ENCODE measurements at places on chromosomes 7 and 10. TPM values are rescaled to one million over a fixed set of nuclear protein-coding genes. Genes with fewer than 3 reads are reported as not detected.

DNA sequence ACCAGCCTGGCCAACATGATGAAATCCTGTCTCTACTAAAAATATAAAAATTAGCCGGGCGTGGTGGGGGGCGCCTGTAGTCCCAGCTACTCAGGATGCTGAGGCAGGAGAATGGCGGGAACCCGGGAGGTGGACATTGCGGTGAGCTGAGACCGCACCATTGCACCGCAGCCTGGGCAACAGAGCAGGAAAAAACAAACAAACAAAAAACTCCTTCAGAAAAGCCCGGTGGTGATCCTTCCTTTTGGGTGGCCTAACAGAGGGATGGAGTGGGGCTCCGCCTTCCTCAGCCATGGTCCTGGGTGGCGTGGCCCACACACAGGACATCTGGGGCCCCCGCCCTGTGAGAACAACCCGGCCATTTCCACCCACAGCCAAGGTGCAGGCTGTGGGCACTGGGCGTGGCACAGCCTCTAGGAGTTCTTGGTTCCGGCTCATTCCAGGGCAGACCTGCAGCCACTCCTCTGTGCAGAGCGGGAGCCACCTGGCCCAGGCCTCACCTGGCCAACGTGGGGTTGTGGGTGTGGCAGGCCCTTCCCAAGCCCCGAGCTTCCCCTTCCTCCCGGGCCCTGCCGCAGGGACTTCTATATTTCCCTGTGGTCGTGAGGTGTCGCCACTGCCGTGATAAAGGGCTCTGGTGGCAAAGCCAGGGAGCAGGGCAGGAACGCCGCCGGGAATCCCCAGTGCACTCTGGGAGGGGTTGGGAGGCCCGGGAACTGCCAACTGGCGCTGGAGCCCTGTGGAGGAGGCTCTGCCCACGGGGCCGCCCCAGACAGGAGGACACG is 37.6 kb downstream of the GET4 start:
- peaks cover 43% of the 10 kb centered on the region for H3K4me1 ChIP-seq
- peaks cover 80% of the 10 kb centered on the region for H3K36me3 ChIP-seq
- no peaks in the 10 kb centered on the region for H3K27me3 ChIP-seq
- peak overlapping the region; percentile 27 for H3K27ac ChIP-seq
- H3K4me3 ChIP-seq: peak overlapping the region; percentile 28

DNA sequence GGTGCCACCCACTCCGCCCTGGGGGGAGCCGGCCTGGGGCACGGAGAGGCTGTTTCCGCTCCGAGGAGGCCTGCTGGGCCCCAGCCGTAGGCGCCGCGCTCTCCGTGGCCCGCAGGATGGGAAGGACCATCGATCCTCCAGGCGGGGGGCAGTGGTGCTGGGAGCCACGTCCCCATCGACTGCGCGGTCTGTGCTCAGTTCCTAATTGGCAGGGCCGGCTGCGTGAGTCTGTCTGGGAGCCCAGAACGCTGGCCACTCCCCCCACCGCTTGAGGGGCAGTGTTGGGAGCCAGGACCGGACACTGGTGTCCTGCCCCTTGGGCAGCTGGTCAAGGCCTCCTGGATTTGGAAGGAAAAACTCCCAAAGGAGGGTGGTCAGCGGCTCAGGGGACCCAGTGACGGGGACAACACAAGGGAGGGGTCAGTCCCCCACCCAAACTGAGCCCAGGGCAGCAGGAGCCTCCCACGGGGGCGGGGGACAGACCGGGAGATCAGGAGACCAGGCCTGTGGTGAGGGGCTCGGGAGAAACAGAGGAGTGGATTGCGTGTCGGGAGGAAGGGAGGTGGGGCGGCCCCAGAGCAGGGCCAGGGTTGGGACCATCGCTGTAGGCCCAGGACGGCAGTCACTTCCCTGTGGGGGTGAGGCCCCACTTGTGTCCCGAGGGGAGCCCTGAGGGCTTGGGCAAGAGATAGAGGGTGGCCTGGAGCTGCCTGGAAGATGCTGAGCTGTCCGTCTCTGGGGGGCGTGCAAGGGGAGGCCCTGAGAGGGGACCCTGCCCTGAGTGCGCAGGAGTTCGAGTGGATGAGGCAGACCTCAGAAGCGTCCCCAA is 89.0 kb downstream of the UNCX start:
- no peak overlapping the region for H3K27ac ChIP-seq
- DNase-seq: no peak
- H3K27me3 ChIP-seq: peaks cover 86% of the 10 kb centered on the region
- no peaks in the 10 kb centered on the region for H3K4me1 ChIP-seq
- peaks cover 8% of the 10 kb centered on the region for H3K36me3 ChIP-seq
- no peak overlapping the region for H3K4me3 ChIP-seq

DNA sequence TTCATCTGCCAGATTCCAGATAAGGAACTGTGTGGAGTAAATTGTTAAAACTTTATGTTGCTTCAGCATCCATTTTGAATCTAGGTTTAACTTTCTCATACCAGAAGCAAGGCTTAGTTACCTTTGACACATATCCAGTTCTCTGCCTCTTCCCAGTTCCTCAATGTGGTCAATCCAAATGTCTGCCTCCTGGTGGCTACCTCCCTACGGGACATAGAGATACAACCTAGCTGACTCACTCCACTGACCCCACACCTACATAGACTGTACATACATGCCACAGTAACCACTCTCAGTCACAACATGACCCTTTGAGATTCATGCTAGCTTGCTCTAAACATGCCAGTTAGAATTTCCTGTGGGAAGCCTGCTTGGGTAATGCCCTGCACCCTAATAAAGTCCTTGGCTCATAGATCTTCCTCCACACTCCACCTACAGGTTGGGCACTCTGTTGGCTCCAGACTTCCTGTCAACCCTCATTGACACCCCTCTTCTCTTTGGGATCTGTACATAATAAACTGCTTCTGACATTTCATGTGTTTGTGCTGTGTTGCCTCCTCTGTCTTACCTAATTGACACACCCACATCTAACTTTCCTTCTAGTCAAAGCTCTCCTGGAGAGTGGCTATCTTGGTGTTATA is 278.1 kb downstream of the HTR7 start:
- H3K27ac ChIP-seq: no peak overlapping the region
- no peaks in the 10 kb centered on the region for H3K27me3 ChIP-seq
- no peak overlapping the region for H3K4me3 ChIP-seq
- peak; percentile 5 for DNase-seq
- peaks cover 11% of the 10 kb centered on the region for H3K4me1 ChIP-seq
- H3K36me3 ChIP-seq: no peaks in the 10 kb centered on the region

DCLRE1A gene
- 7.4 TPM for total RNA-seq

STEAP1 gene
- total RNA-seq: 41.8 TPM

GRCh38 chr10:61896854-61897661 is 4.4 kb upstream of the ARID5B start:
- H3K36me3 ChIP-seq: peaks cover 27% of the 10 kb centered on the region
- peak; percentile 71 for DNase-seq
- H3K27ac ChIP-seq: no peak overlapping the region
- peak overlapping the region; percentile 42 for H3K4me3 ChIP-seq

Measured in Calu3 (cell line).